ENCODE measurements at places on chromosomes 2 and 18.

DNA sequence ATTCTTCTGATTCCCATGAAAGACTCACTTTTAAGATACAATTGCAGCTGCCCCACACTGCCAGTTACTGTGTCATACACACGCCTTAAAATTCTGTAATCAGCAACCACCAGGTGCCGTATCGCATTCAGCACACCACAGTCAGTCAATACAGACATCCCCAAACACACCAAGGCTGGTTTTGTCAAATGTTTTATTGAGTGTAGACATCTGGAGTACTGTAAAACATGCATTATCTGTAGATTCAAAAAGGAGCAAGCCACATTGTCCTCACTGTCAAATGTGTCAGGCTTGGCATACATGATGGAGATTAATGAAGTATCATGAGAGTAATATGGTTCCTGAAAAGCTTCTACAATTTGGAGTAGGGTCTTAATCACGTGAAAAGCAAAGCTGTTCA lies 109.7 kb upstream of the SP3 start:
- no peak for DNase-seq

DNA sequence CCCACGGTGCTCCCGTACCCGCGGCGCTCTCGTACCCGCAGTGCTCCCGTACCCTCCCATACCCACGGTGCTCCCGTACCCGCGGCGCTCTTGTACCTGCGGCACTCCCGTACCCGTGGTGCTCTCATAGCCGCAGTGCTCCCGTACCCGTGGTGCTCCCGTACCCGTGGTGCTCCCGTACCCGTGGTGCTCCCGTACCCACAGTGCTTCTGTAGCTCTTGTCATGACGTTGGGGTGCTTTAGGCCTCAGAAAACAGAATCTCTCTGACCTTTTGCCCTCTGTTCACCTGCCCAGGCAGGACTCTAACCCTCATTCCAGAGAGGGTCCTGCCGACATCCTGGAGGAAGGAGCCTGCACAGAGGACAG lies 35.3 kb downstream of the SLC66A2 start:
- no peak for DNase-seq

DNA sequence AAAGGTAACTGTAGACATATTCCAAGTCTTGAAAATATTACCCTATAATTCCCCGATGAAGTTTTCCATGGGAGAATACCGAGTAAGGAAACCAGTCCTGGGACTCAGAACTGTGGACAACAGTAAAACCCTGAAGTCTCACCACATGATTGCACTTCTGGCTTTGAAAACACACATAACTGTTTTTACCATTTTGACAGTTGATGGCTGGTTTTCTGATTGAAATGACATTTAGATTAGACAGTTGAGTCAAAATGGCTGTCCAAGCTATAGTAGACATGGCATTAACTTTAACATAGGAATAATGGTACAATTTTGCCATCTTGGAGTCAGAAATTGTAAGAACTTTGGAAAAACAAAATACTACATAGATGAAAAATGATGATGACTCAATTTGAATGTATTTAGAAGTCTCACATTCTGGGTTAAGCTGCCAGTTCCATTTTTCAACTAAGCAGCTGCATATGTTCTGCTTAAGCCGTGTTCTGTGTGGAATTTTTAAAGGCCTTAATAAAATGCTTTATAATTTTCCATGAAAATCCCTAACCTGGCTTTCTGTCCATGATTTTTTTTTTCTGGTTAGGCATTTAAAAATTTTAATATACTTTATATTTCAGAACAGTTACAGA lies 38.3 kb upstream of the WIPF1 start:
- DNase-seq, result no peak

DNA sequence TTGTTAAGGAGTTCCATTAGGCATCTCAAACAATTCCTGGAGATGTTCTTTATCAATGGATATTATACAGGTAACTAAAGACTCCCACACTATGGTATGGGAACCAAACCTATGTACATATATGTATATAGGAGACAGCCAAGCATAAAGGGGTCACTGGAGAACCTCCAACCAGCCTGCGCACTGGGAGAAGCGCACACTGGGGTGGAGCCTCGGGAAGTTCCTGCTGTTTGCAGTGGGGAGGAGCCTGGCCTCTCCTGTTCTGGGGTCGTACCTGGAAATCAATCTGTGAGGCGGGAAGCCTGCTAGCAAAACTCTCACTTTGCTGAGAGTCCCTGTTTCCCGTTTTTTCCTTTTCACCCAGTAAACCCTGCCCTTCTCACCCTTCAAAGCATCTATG lies 83.1 kb upstream of the CREB1 start:
- no peak for DNase-seq

DNA sequence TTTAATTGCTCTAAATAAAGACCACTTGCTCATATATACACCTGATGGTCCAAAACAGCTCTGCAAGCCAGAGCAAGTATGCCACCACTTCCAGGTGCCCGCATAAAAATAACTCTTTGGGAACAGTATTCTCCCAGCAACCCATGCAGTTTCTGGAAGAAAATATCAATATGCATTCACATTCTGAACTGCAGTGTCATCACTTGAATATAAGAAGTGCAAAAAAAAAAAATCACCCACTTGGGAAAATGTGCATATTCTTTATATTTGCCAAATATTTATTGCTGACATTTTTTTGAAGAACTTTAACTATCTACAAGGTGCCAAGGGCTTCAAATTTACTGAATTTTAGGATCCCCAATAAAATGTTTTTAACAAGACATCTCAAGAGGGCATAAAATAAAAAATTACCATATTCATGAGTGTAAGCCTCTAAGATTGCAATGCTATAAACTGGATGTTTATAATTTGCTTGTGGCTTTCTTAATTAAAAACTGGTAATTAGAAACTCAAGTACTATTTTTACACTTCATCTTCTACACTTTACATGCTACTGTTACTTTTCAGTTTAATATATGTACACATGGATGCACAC lies 360.6 kb upstream of the HNRNPA3 start:
- DNase-seq, result no peak

- DNase-seq, result no peak
Observed at GRCh38 chr2:68737711-68738110, 3.1 kb downstream of the ARHGAP25 start.

- no peak for DNase-seq
Observed at GRCh38 chr18:33557706-33558105, 20.3 kb upstream of the ASXL3 start.

DNA sequence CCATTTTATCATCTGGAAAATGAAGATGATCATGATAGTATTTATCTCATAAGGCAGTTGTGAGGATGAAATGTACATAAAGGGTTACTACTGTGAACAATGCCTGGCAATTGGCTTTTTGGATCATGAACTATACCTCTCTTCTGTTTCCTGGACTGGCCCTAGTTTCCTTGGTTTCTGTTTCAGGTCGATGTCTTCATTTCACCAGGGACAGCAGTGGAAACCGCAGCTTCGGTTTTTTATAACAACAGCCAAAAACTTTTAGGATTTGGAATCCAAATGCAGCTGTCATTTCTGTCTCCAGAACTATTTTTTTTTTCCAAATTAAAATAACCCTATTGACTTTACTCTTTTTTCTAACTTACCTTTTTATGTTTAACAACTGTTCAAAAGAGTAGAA lies 425.1 kb downstream of the RND3 start:
- DNase-seq, result no peak

GRCh38 chr2:233059797-233060500 lies at the start of gene INPP5D:
Gene INPP5D, plus strand, starts transcription at chr2:233060342. Its CDS starts 137 bp downstream, at chr2:233060479.
- DNase-seq, result no peak

DNA sequence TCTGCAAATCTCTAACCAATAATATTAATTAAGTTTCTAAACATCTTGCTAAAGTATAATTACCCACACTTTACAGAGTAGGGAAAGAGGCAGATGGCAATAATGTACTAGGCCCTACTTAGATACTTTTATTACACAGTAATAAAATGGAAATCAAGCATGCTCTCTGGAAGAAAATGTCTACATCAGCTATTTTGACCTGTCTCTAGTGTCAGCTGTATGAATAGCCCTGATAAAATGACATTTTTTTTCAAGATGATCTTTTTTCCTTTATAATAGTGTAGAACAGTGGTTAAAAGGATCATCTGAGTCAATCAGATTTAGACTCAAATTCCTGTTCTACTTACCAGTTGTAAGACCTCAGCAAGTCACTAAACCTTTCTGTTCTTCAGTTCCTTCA lies 397.3 kb downstream of the GRB14 start:
- DNase-seq, result no peak

DNA sequence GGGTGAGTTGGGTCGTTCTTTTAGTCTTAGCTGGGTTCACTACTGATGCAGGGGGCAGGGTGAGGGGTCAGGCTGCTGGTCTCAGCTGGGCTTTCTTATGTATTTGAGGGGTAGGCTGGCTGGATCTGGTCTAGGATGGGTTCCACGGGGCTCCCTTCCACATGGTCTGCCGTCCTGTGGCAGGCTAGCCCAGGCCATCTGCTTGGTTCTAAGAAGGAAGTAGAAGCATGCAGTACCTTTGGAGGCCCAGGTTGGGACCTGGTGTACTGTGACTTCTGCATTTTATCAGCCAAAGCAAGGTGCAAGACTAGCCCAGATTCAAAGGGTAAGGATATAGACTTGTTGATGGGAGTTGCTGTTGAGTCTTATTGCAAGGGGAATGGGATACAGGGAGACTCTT lies 35.5 kb upstream of the MGAT5 start:
- no peak for DNase-seq

DNA sequence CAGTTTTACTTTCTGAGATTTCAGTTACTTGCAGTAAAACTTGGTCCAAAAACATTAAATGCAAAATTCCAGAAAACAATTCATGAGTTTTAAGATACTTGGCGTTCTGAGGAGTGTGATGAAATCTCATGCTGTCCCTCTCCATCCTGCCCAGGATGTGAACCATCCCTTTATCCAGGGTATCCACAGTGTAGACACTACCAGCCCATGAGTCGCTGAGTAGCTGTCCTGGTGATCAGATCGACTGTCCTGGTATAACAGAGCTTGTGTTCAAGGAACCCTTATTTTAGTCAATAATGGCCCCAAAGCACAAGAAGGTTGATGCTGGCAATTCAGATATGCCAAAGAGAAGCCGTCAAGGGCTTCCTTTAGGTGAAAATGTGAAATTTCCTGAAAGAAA lies 3.2 kb downstream of the SP100 start:
- no peak for DNase-seq

DNA sequence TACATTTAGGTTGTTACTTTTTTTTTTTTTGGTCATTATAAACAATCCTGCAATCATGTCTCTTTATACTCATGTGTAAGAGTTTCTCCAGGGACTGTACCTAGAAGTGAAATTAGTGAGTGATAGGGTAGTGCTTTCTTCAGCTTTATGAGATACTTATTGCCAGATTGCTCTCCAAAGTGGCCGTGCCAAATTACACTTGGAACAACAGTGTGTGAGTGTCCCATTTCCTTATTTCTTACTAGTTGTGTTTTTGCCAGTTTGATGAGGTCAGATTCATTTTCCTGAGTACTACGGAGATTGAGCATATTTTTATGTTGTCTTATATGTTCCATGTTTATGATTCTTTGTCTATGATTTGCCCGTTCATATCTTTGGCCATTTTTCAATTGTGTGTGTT lies 39.2 kb downstream of the GALNT1 start:
- no peak for DNase-seq

GRCh38 chr2:196088203-196088602 lies 19.6 kb upstream of the DNAH7 start:
- no peak for DNase-seq

GRCh38 chr2:11569636-11570035 lies 35.8 kb downstream of the GREB1 start:
- no peak for DNase-seq

GRCh38 chr2:187105218-187105617 lies 256.2 kb upstream of the ZSWIM2 start:
- DNase-seq, result no peak

DNA sequence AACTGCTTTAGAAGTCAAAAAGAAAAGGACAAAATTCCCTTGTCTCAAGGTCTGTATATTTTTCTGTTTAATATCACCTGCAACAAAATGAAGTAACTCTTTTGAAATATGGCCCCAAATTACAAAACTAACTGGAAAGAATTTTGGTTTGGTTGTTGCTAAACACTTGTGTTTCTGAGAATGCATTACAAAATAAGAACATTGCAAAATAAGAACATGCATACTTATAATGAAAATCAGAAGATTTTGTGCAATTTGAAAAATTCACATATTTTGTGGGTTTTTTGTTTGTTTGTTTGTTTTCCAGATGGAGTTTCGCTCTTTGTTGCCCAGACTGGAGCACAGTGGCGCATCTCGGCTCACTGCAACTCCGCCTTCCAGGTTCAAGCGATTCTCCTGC lies 21.8 kb downstream of the NDUFB3 start:
- no peak for DNase-seq

DNA sequence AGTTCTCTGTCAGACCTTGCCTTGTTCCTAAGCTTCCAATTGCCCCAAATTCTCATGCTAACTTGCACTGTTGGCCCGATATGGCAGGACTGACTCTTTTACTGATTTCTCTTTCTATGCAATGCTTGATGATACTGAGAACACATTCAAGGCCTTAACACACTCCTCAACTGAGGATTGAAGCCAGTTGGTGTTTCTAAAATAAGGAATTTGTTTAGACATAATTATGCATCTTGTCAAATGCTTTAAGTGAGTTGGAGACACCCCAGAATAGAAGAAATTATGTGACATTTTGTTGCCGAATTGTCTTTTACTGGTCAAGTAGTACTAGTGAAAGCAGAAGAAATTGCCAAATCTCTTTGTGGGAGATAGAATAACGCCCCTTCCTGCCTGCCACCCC lies 60.0 kb upstream of the THSD7B start:
- DNase-seq, result no peak

DNA sequence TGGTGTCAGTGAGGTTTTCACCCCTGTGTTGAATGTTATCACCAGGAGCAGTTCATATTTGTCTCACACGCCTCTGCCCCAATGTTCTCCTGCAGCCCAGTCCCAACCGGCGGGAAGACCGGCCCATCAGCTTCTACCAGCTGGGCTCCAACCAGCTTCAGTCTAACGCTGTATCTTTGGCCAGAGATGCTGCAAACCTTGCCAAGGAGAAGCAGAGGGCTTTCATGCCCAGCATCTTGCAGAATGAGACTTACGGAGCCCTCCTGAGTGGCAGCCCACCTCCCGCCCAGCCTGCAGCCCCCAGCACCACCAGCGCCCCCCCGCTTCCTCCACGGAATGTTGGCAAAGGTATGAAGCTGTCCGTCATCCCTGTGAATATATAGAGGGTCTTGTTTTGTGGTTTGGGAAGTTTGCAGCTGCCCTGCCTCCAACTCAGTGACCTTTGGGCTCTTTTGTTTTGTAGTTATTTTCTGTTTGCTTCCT lies 35.1 kb downstream of the ITGB1BP1 start:
- no peak for DNase-seq

DNA sequence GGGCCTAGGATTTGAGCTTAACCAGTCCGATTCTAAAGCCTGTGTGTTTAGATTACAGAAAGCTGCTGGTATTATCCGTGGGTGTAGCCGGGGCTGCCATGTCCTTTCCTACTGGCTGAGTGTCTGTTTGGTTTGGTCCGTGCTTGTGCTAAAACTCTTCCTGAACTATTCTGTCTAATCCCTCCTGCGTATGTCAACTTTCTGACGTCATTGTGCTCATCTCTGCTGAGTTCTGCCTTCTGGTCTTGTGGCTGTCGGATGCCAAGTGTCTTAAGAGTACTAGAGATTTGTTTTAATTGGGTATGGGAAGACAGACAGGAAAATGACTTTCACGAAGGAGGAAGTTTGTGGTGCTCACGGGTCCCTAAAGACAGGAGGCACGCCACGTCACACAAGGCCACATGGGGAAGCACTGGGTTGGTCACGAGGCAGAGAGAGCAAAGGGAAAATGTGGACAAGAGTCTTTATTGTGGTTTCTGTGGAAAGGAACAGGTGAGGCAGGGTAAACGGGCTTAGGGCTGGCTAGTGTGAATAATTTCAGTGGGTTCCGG lies 31.8 kb upstream of the NTSR2 start:
- DNase-seq, result no peak

- peak; percentile 55 for DNase-seq
Observed at GRCh38 chr2:219230059-219230540, 494 bp downstream of the ANKZF1 start.

GRCh38 chr2:69205491-69205890 lies 181.5 kb downstream of the GFPT1 start:
- no peak for DNase-seq
